ENCODE measurements at places on chromosomes 3 and 15. TPM values are rescaled to one million over a fixed set of nuclear protein-coding genes. Genes with fewer than 3 reads are reported as not detected.

Gene SERPINI2
- 0.86 TPM for total RNA-seq

Gene KBTBD13
- total RNA-seq: not detected

Gene STX19
- total RNA-seq: not detected

Gene CAND2
- 14.8 TPM for total RNA-seq

Gene PRRT3
- total RNA-seq: 5.7 TPM

Gene LMAN1L
- not detected for total RNA-seq

Gene CYP1A1
- total RNA-seq: 1.7 TPM
